ENCODE measurements at places on chromosomes 2 and 18.

DNA sequence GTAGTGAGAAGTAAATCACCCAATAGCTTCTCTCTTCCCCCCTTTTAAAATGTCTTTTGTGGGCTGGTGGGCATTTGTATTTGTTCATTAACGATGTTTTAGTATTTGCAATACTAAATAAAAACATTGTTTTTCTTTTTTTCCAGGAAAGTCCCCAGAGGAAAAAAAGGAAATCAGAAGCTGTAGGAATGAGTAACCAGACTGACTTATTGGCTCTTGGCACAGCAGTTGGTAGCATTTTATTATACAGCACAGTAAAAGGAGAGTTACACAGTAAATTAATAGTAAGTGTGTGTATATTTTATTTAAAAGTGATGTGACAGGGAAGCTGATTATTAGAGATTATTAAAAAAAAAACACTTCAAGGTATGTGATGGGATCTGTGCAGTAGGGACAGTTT lies 7.4 kb downstream of the WDR43 start:
- no peak for DNase-seq

DNA sequence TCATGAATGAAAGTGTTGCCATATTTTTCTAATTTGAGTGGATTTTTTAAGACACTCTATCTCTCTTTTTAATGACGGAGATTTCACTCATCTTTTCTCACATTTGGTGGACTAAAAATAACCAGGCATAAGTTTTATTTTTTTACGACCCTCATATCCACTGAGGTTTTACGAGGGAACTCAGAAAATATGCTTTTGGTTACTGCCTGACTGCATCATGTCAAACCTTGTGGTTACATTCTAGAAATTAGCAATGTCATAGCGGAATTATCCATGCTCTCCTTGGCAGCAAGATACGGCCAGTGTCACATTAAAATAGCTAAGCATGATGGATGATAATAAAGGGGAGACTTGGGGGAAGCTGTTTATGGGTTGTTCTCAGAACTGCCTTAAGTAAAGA lies 428.6 kb upstream of the FSHR start:
- DNase-seq = peak; percentile 65

GRCh38 chr2:179298666-179299065 lies 34.0 kb upstream of the SESTD1 start:
- DNase-seq = no peak

- DNase-seq = no peak
These were observed 155.0 kb upstream of the KCTD1 start for GRCh38 chr18:26703170-26703930.

GRCh38 chr2:143611336-143611735 lies 482.1 kb downstream of the ARHGAP15 start:
- no peak for DNase-seq

GRCh38 chr2:120587279-120587996 lies 148.2 kb upstream of the GLI2 start:
- DNase-seq = peak; percentile 56

DNA sequence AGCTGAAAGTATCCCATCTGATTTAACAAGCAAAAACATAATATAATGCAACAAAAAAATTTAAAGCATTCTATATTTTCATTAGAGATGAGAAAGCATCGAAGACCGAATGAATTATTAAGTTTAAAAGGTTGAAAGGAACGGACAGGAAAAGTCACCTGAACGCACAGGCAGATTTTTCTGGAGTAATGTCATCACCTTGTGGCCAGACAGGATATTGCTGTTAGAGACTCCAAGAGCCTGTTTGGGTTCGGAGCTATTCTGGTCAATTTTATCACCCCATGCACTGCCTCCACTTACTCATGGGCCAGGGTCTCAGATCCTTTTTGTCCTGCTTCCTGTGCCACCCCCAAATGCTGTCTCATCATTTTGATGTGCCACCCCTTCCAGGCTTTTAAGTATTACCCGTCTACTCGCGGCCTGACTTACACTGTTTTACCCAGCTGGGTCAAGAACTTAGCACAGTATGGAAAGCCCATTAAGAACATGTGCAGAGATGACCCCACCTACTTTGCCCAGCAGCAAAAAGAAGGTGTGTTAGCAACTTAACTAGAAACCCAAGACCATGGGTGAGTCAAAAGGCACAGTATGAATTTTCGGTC lies 27.3 kb downstream of the GKN2 start:
- DNase-seq = peak; percentile 80

- no peak for DNase-seq
These were observed 21.1 kb downstream of the AGPS start for GRCh38 chr2:177413703-177414102.

- peak; percentile 27 for DNase-seq
These were observed 382.2 kb downstream of the TGIF1 start for GRCh38 chr18:3832025-3832638.

DNA sequence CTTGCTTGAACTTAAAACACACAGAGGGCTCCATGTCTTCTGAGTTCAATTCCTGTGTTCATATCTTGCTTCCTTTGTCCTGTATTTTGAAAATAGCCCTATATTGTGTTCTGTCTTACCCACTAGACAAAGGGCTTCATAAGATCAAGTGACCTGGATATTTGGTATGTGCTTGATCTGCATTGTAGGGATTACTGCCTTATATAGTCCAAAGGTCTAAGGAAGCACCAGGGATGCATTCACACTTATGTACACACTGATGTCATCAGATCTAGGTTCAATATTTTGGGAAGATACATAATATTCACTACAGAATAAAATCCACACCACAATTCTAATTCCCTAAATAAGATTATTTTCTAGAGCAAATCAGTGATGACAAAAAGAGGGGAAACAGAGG lies 278.0 kb upstream of the KYNU start:
- DNase-seq = no peak

GRCh38 chr2:36456227-36457175 lies 100.9 kb downstream of the CRIM1 start:
- DNase-seq = peak; percentile 74
